ENCODE measurements at places on chromosomes 3 and 15. TPM values are rescaled to one million over a fixed set of nuclear protein-coding genes. Genes with fewer than 3 reads are reported as not detected.

GRCh38 chr3:66555214-66555844 is 54.5 kb upstream of the LRIG1 start:
- H3K36me3 ChIP-seq: no peaks in the 10 kb centered on the region
- DNase-seq: no peak
- H3K27me3 ChIP-seq: no peaks in the 10 kb centered on the region
- H3K27ac ChIP-seq: no peak overlapping the region
- no peak overlapping the region for H3K4me3 ChIP-seq
- H3K4me1 ChIP-seq: peaks cover 6% of the 10 kb centered on the region

ABHD6 gene
- 5.9 TPM for total RNA-seq

GRCh38 chr3:174206607-174207192 is 652.4 kb upstream of the NAALADL2 start:
- no peaks in the 10 kb centered on the region for H3K27me3 ChIP-seq
- H3K4me3 ChIP-seq: no peak overlapping the region
- H3K36me3 ChIP-seq: no peaks in the 10 kb centered on the region
- no peaks in the 10 kb centered on the region for H3K4me1 ChIP-seq
- no peak for DNase-seq

DNA sequence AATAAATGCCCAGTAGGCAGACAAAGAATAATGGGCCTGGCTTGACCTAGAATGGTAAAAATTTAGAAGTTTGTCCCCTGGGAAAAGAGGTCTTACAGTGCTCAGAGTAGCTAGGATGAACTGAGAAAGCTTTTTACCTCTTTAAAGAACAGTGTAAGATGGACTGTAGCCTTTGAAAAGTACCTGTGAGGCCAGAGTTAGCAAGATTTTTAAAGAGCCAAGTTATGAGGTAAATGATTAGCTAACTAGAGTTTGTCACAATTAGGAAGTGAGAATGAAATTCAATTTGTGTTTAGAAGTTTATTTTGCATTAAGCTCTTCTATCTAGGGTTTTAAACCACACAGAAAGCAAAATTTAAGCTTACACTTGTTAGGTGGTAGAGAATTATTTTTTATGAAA is 480.9 kb downstream of the ZIC1 start:
- no peak for DNase-seq
- H3K27ac ChIP-seq: no peak overlapping the region
- no peaks in the 10 kb centered on the region for H3K4me1 ChIP-seq
- H3K27me3 ChIP-seq: no peaks in the 10 kb centered on the region
- H3K4me3 ChIP-seq: no peak overlapping the region

GRCh38 chr15:72368899-72369298 is 6.9 kb downstream of the HEXA start:
- no peaks in the 10 kb centered on the region for H3K27me3 ChIP-seq
- no peaks in the 10 kb centered on the region for H3K36me3 ChIP-seq
- H3K4me1 ChIP-seq: no peaks in the 10 kb centered on the region
